WTC11 (cell line): ENCODE measurements at places on chromosomes 2 and 18. TPM values are rescaled to one million over a fixed set of nuclear protein-coding genes. Genes with fewer than 3 reads are reported as not detected.

- H3K27ac ChIP-seq = no peak overlapping the region
- peaks cover 73% of the 10 kb centered on the region for H3K27me3 ChIP-seq
- peak overlapping the region; percentile 68 for H3K4me3 ChIP-seq
- no peaks in the 10 kb centered on the region for H3K36me3 ChIP-seq
- no peak for DNase-seq
Measured at GRCh38 chr2:45171136-45171501, 161.9 kb upstream of the SIX2 start.

DNA sequence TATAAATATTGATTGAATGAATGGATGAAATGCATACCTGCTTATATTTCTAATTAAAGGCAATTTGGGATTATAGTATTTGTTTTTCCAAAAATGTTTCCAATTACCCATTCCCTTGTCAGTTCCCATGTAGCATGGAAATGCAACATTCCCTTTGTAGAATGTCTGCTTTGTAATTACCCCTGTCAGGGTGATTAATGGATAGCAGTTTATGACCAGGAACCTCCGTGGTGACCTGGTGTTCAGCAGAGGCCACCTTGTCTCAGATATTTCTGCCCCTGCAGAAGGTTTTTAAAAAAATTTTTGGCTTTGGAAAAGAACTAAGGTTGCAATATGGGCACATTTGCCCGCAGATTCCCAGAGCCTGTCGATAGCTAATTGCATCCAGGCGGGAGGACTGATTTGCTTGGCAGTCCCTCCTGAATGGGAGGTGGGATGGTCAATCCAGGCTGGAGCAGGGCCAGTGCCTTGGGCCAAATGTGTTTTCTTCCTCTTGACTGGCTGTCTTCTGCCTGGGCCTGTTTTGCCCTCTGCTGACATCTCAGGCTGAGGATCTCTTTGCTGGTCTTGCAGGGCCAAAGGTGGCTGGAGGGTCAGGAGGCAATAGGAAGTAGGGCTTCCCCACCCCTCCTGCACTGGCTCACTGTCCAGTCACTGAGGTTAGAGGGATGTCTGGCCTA is 82.1 kb downstream of the TMEM182 start:
- H3K27me3 ChIP-seq = no peaks in the 10 kb centered on the region
- peaks cover 15% of the 10 kb centered on the region for H3K4me1 ChIP-seq
- no peak for DNase-seq

- no peak overlapping the region for H3K4me3 ChIP-seq
- no peak overlapping the region for H3K27ac ChIP-seq
- H3K36me3 ChIP-seq = peaks cover 5% of the 10 kb centered on the region; the same call in 1 of the 2 replicates
- no peak for DNase-seq
- no peaks in the 10 kb centered on the region for H3K4me1 ChIP-seq
- no peaks in the 10 kb centered on the region; the same call in 1 of the 2 replicates for H3K27me3 ChIP-seq
Measured at GRCh38 chr18:74528478-74528877, 5.8 kb upstream of the CNDP1 start.

GRCh38 chr2:138090330-138090729 is 126.1 kb downstream of the HNMT start:
- peaks cover 2% of the 10 kb centered on the region; the same call in 1 of the 2 replicates for H3K27me3 ChIP-seq
- H3K27ac ChIP-seq = no peak overlapping the region
- no peak for DNase-seq
- peaks cover 3% of the 10 kb centered on the region for H3K4me1 ChIP-seq

- no peaks in the 10 kb centered on the region for H3K36me3 ChIP-seq
- DNase-seq = no peak
- H3K27me3 ChIP-seq = no peaks in the 10 kb centered on the region
- H3K4me3 ChIP-seq = no peak overlapping the region
- no peak overlapping the region for H3K27ac ChIP-seq
Measured at GRCh38 chr2:157172866-157173578, 84.5 kb upstream of the GALNT5 start.

GRCh38 chr2:109238580-109238979 is 109.6 kb downstream of the SH3RF3 start:
- H3K4me1 ChIP-seq = peaks cover 6% of the 10 kb centered on the region

DNA sequence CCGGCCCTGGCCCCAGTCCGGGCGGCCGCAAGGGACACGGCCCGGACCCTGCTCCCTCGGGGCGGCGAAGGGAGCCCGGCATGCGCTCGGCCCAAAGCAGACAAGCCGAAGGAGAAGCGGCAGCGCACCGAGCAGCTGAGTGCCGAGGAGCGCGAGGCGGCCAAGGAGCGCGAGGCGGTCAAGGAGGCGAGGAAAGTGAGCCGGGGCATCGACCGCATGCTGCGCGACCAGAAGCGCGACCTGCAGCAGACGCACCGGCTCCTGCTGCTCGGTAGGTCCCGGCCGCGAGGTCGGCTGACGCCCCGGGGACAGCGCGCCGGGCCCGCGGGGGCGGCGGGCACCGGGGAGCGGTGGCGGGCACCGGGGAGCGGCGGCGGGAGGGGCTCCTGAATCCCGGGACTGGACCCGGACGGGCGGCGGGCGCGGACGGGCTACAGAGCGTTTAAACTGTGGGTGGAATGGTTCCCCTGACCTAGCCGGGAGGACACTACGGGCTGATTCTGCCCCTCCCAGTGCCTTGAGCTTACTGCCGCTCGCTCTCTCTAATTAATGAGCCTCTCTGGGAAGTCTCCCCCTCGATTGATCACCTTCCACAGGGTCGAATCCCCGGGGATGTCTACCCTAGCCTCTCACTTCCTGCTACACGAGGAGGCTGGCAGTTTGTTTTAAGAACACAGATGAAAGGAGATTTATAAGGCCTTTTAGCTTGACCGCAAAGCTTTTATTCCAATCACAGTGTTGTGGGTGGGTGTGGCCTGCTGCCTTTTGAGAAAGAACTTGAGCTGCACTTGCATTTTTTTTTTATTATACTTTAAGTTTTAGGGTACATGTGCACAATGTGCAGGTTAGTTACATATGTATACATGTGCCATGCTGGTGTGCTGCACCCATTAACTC is 853 bp downstream of the GNAL start:
- peak; percentile 73 for DNase-seq
- peak overlapping the region; percentile 74 for H3K4me3 ChIP-seq
- H3K4me1 ChIP-seq = peaks cover 10% of the 10 kb centered on the region
- H3K27ac ChIP-seq = no peak overlapping the region

- H3K27me3 ChIP-seq = no peaks in the 10 kb centered on the region
- no peak for DNase-seq
- H3K4me1 ChIP-seq = peaks cover 8% of the 10 kb centered on the region
- H3K36me3 ChIP-seq = no peaks in the 10 kb centered on the region
- no peak overlapping the region for H3K4me3 ChIP-seq
Measured at GRCh38 chr2:19669559-19669958, 232.2 kb downstream of the TTC32 start.

Gene SCYGR8
- total RNA-seq = not detected in 3 replicates

Gene VWC2L
- total RNA-seq = not detected in 3 replicates

Gene FIGN
- 19.4 to 23.8 TPM (median 23.1 TPM) in 3 replicates for total RNA-seq

Gene SLC4A3
- total RNA-seq = 7.8 to 9.9 TPM (median 8.7 TPM) in 3 replicates

Gene SANBR
- total RNA-seq = 8.9 to 10.9 TPM (median 9.8 TPM) in 3 replicates
